ENCODE measurements at places on chromosomes 1 and 21.

- no peaks in the 10 kb centered on the region for H3K27me3 ChIP-seq
- no peak overlapping the region for H3K27ac ChIP-seq
- H3K4me1 ChIP-seq: peaks cover 16% of the 10 kb centered on the region
Measured at GRCh38 chr21:44291078-44291935, 5.6 kb downstream of the AIRE start.

DNA sequence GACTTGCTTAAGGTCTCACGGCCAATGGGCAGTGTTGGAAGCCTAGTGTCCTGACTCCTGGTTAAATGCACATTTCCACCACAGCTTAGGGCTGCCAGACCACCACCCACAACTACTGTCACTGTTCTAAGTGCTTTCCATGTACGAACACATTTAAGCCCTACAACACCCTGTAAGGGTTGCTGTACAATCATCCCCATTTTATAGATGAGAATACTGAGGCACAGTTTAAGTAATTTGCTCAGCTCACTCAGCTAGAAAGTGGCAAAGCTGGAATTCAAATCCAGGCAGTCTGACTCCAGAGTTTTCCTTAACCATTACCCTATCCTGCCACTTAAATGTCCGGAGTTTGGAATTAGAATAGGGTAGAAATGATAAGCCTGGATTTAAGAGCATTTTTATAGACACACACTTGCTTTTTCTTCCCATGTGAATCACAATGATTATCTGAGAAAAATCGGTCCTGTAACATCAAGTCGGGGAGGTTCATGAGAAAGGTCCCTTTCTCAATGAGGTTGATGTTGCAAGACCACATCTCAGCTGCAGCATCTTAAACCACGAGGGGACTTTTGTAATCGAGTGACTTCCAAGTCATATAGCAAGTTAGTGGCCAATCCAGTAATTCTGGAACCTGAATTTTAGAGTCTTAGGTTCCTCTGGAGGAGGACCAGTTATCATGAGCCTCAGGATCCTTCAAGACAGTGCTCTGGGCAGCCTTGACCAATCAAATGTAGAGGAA, 8.6 kb downstream of the E2F2 start:
- no peak for DNase-seq
- peak overlapping the region; percentile 35 for H3K4me3 ChIP-seq
- no peaks in the 10 kb centered on the region for H3K27me3 ChIP-seq
- H3K4me1 ChIP-seq: no peaks in the 10 kb centered on the region
- H3K27ac ChIP-seq: no peak overlapping the region
- no peaks in the 10 kb centered on the region for H3K36me3 ChIP-seq

- peaks cover 4% of the 10 kb centered on the region for H3K4me1 ChIP-seq
- H3K27me3 ChIP-seq: no peaks in the 10 kb centered on the region
- no peak overlapping the region for H3K4me3 ChIP-seq
- no peak overlapping the region for H3K27ac ChIP-seq
Measured at GRCh38 chr21:33441489-33442477, 38.0 kb downstream of the TMEM50B start.

GRCh38 chr1:6440198-6441126, 15.9 kb downstream of the ESPN start:
- H3K27ac ChIP-seq: no peak overlapping the region
- H3K4me3 ChIP-seq: peak overlapping the region; percentile 38
- H3K27me3 ChIP-seq: no peaks in the 10 kb centered on the region
- DNase-seq: peak; percentile 65

- DNase-seq: peak; percentile 72
- H3K27me3 ChIP-seq: no peaks in the 10 kb centered on the region
- H3K36me3 ChIP-seq: no peaks in the 10 kb centered on the region
- H3K27ac ChIP-seq: no peak overlapping the region
- H3K4me1 ChIP-seq: no peaks in the 10 kb centered on the region
- no peak overlapping the region for H3K4me3 ChIP-seq
Measured at GRCh38 chr21:26732432-26733221, 112.6 kb downstream of the ADAMTS1 start.
